Fibroblast of villous mesenchyme (primary cell): ENCODE measurements at places on chromosomes 5 and 9. TPM values are rescaled to one million over a fixed set of nuclear protein-coding genes. Genes with fewer than 3 reads are reported as not detected.

GRCh38 chr5:52734557-52734956 lies 53.2 kb upstream of the ITGA1 start:
- DNase-seq: no peak

DNA sequence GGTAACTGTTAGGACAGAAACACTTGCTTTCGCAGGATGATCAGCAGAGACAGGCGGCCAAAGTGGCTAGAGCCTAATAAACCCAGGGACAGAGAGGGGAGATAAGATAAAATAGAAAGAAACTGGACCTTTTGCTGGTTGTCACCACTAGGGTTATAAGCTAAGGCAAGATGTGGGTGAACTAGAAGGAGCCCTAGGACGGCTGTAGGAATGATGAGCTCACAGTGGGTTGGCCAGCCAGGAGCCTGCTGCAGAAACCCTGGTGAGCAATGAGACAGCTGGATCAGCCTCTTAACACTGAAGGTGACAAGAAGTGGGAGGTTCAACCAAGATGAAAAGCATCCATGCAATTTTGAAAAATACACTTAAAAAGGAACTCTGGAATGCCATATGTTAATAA lies 13.5 kb downstream of the CTNND2 start:
- no peak for DNase-seq

GRCh38 chr5:2263763-2264162 lies 381.0 kb upstream of the IRX4 start:
- DNase-seq: no peak

GRCh38 chr9:83965350-83966208 lies 14.4 kb downstream of the HNRNPK start:
- DNase-seq: peak; percentile 71

DNA sequence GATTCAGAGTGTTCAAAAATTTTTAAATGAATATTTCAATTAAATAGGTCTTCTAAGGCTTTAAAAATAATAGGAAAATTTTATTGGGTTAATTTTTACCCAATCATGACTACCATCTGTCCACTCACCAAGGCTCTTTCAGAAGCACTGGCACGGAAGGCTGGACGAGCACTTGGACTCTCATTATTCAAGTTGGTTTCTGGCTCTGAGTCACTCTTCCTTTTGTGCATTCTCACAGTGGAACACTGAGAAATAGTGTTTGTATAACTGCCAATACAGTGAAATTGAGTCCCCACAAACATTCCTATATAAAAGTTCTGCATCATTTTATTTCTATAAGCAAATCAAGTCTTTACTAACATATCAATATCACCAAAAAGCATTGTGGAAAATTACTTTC lies 1149.0 kb downstream of the EFNA5 start:
- peak; percentile 11 for DNase-seq

ANKRD31 gene
- under 0.01 and 0.32 TPM in 2 replicates for total RNA-seq

PCDHGA7 gene
- 3.5 and 4.5 TPM in 2 replicates for total RNA-seq

FAM151B gene
- total RNA-seq: 8.6 and 8.7 TPM in 2 replicates
